ENCODE measurements at places on chromosomes 5 and 9.

GRCh38 chr9:121681404-121681803 is 30.0 kb downstream of the DAB2IP start:
- DNase-seq: no peak

GRCh38 chr5:5164163-5164562 is 24.0 kb downstream of the ADAMTS16 start:
- DNase-seq: no peak

DNA sequence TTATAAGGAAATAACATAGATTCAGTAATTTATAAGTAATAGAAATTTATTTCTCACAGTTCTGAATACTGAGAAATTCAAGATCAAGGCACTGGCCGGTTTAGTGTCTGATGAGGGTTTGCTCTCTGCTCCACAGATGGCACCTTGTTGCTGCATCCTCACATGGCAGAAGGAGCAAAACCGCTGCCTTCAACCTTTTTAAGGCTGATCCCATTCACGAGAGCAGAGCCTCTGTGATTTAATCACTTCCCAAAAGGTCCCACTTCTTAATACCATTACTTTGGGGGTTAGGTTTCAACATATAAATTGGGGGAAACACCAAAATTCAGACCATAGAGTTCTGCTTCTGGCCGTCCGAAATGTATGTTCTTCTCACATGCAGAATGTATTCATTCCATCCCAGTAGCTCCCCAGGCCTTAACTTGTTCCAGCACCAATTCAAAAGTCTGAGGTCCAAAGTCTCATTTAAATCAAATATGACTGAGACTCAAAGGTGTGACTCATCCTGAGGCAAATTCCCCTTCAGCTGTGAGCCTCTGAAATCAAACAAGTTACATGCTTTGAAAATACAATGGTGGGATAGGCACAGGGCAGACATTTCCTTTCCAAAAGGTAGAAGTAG is 30.6 kb downstream of the BAAT start:
- no peak for DNase-seq

DNA sequence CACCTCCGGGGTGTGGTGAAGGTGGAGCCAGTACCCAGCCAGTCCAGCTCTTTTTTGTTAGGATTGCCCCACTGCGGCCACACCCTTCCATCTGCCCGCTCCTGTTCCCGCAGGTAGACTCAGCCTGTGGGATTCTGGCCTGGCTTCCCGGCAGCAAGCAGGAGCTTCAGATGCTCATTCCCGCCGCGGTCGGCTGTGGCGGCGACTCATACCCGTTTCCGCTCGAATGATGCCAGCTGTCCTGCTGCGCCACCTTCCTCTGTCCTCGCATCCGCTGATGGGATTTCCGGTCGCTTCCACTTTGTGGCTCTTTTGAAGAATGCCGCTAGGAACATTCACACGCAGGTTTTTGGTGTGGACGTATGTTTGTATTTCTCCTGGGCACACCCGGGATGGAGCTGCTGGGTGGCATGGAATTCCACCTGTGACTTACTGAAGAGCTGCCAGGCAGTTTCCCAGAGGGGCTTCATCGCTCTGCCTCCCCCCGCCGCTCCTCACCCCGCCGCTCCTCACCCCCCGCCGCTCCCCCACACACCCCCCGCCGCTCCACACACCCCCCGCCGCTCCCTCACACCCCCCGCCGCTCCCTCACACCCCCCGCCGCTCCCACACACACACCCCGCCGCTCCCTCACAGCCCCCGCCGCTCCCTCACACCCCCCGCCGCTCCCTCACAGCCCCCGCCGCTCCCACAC is 60.3 kb downstream of the TENT4A start:
- DNase-seq: peak; percentile 22

DNA sequence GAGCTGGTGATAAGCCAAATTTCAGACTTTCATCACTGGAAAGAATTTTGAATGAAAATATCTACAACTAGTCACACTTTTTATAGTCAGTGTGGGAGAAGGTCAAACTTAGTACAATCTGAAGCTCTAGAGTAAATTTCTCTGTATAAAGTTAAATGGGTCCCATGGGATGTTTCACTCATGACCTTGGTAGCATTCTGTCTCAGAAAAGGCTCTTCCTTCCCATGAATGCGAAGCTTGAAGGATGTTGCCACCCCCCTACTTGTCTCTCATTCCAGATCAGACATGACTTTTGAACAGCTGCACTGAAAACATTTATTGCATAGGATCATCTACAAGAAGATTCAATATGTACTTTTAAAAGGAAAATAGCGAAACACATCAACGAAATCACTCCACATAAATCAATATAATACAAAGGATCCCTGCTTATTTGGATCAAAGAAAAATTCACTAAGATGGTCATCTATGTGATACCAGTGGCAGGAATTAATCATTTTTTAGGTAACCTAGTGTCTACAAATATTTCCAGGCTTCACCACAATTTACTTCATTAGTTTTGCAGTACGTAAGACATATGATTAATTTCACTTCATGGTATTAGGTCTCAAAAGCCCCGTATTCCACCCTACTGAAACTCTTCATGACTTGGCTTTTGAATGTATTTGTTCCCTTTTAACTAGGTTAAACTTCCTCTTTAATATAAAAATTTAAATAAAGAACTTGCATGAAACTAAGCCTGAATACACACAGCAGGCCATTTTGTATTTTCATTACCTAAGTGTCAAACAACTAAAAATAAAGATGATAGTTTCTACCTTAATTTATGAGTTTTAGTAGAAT is 4.4 kb downstream of the ST8SIA4 start:
- DNase-seq: no peak

DNA sequence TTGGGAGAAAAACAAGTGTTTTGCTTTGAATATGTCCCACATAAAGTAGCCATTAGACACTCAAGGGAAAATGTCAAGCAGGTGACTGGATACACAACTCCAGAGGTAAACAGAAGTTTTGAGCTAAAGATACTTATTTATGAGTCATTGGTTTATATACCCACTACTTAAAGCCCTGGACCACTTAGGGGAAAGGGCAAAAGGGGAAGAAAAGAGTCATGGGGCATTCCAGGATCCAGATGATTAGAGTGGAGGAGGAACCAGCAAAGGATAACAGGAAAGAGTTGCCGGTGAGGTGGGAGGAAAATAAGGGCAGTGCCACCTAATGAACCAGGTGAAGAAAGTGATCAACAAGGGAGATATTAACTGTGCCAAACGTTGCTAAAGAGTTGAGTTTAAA is 254.2 kb upstream of the NR4A3 start:
- DNase-seq: no peak

GRCh38 chr5:129246088-129246487 is 151.5 kb downstream of the ISOC1 start:
- no peak for DNase-seq

- DNase-seq: no peak
Measured at GRCh38 chr5:82330530-82331270, 52.5 kb upstream of the RPS23 start.

GRCh38 chr5:431001-431710 is 11.8 kb upstream of the EXOC3 start:
- peak; percentile 30 for DNase-seq

DNA sequence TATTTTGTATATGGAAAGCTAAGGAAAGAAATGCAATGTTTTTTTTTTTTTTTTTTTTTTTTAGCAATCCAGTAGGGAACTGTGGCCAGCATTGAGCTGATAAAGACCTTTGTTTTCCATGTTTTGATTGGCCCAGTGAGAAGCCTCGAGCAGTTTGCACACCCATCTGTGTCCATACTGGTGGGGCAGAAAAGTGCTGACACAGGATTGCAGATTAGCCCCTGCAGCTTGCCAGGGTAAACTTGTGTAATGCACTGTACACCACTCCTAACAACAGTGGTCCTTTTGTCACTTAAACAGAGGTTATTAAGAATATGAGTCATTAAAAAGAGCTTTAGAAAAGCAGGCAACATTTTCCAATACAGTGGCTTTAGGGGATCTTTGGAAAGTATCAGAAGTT is 132.8 kb upstream of the CDKN2B start:
- DNase-seq: no peak

DNA sequence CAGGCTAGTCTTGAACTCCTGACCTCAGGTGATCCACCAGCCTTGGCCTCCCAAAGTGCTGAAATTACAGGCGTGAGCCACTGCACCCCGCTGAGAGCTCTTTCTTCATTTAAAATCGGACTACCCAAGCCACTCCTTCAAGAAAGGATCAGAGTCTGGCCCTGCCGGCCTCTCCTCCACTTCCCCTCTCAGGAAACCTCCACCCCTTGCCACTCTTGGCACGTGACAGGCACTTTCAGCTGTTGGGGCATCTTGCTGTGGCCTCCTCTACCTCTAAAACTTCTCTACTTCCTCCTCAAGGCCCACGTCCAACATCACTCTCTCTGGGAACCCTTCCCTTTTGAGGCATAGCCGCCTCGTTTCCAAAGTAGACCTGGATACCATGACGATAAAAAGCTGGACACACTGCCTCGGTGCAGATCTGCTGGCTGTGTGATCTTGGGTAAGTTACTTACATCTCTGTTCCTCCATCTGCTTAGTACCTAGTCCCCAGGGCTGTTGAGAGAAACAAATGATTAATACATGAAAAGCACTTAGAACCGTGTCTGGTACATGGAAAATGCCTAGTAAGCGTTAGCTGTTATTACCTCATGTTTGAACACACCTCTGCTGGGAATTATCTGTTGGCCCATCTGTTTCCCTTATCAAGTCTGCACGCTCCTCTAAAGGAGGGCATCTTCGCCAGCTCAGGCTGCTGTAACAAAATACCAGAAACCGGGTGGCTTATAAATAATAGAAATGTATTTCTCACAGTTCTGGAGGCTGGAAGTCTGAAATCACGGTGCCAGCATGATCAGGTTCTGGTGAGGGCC is 55.3 kb downstream of the SMIM23 start:
- DNase-seq: no peak

DNA sequence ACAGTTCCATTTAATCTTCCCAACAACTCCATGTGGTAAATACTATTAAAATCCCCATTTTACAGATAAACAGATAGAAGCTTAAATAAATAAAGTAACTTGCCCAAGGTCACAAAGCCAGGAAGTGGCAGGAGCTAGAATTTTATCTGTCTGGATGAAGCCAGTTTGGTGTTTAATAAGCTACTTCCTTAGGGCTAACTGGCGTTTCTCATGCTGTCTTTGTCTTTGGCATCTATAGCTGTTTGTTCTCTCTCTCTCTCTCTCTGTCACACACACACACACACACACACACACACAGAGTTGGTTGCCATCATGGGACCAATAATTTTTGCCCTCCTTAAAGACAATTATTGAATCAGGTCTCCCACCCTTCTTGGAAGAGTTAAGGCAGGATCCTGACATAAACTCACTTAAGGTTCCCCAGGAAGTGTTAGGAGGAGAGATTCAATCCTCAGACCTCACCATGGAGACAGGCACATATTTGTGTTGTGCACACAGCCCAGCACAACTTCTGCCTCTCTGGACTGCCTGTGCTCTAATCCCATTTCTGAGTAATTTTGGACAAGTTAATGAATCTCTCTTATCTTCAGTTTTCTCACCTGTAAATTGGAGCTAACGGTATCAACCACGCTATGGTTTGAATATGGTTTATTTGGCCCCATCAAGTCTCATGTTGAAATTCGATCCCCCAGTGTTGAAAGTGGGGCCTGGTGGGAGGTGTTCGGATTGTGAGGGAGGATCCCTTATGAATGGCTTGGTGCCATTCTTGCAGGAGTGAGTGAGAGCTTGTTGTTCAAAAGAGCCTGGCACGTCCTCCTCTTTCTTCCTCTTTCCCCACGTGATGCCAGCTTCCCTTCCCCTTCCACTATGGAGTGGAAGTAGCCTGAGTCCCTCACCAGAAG is 8.3 kb upstream of the ADRA1B start:
- DNase-seq: no peak

GRCh38 chr9:89724659-89725058 is 119.8 kb downstream of the GADD45G start:
- DNase-seq: no peak

DNA sequence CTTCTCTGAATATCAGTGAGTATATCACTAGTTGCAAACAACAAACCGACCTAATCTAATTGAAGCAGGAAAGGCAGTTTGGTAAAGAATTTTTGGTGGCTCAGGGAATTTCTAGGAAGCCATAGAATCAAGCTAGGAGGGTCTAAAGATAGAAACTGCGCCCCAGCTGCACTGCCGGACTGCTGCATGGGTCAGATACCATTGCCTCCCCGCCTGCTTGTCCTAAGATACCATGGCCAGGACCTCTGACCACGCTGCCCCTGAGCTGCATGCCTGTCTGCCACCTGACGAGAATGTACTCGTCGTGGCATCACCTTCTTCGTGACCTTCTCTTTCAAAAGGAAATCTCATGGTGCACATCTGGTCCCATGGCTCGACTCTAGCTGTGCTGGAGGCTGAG is 439.0 kb downstream of the ZSWIM6 start:
- DNase-seq: no peak

- no peak for DNase-seq
Measured at GRCh38 chr9:75870450-75870849, 20.0 kb upstream of the PCSK5 start.

- DNase-seq: no peak
Measured at GRCh38 chr9:136676297-136676794, 10.9 kb downstream of the AGPAT2 start.

DNA sequence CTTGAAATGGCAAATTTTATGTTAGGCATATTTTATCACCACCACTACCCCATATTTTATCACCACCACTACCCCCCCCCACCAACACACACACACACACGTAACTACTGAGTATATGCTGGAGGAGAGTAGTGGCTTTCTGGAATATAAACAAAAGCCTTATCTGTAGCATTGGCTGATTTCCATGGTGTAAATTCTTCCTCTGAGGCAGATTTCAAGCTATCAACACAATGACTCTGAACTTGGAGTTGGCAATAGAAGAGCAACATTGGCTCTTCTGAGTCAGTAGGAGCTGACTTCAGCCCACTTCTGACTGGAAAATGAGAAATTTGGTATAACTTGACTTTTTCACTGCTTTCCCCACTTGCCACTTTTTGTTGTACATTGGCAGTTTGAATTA is 143.0 kb downstream of the CAVIN4 start:
- DNase-seq: no peak

- DNase-seq: no peak
Measured at GRCh38 chr5:113632996-113633395, 119.5 kb downstream of the YTHDC2 start.

DNA sequence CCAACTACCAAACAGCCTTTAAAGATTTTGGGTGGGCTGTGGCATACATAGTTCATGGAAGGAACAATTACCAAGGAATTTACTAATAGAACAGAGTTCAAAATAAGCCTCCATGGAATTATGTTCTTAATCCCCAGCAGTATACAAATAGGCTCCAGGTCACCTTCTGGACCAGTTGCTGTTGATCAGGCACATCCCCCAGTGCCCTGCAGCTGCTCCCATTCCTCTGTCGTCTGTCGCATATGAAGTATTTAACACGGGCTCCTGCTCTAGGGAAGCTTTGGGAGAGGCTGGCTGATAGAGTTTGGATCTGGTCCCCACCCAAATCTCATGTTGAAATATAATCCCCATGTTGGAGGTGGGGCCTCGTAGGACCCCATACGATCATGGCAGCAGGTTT is 17.8 kb downstream of the SHC3 start:
- no peak for DNase-seq

DNA sequence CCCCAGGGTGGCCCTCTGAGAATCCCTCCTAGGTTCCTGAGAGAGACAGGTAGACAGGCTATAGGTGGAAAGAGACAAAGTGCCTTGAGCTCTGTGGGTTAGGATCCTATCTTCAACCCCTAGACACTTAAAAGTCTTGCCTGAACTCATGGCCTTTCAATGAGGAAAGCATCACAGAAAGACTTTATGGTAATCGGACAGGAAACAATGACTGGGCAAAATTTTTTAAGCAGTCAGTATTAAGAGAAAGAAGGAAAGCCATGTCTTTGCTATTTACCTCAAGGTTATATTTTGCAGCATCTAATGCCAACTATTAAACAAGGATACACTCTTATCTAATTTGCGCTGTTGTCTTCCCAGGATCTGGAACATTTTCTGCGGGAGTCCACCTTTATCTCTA is 93.2 kb downstream of the PCSK1 start:
- no peak for DNase-seq
